ENCODE measurements at places on chromosomes 1 and 21.

DNA sequence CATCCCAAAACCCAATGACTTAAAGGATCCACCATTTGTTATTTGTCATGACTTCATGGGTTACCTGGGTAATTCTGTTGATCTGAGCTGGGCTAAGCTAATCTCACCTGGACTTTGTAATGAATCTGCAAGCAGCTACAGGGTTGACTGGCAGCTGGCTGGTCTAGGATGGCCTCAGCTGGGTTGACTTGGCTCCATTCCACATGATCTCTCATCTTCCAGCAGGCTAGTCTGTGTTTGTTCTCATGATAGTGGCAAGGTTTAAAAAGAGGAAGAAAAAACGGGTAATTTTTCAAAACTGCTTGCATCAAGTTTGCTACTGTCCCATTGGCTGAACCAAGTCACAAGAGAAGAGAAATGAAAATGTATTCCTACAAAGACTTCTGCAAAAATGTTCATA is 24.8 kb upstream of the ZMYM4 start:
- DNase-seq, result no peak

DNA sequence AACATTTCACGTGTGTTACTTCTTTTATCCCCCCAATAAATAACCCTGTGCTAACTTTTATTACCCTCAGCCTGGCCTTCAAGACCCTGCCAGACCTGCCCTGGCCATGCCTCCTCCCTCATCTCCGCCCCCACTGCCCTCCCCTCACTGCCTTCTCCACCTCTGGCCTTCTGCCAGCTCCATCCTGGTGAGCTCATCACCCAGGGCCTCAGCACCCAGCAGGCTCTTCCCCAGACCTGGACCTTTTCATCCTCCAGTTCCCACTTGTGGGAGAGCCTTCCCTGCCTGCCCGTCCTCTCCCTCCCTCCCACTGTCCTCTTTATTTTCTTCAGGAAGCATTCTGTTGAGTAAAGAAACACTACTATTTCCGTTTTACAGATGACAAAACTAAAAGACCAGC is 72.0 kb downstream of the SLC66A1 start:
- DNase-seq, result no peak

DNA sequence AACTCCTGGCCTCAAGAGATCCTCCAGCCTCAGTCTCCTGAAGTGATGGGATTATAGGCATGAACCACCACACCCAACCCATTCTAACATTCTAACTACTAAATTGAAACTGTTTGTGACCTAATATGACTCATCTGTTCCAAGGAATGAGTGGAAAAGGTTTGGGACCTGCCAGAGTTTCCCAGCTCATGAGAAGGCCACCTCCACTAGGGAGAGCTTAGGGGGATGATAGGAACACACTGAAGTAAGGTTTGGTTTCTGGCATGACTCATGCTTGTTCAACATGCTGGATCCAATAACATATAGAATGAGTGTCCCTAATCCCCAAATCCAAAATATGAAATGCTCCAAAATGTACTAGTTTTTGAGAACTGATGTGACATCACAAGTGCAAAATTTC is 18.9 kb upstream of the SCAF4 start:
- no peak for DNase-seq

DNA sequence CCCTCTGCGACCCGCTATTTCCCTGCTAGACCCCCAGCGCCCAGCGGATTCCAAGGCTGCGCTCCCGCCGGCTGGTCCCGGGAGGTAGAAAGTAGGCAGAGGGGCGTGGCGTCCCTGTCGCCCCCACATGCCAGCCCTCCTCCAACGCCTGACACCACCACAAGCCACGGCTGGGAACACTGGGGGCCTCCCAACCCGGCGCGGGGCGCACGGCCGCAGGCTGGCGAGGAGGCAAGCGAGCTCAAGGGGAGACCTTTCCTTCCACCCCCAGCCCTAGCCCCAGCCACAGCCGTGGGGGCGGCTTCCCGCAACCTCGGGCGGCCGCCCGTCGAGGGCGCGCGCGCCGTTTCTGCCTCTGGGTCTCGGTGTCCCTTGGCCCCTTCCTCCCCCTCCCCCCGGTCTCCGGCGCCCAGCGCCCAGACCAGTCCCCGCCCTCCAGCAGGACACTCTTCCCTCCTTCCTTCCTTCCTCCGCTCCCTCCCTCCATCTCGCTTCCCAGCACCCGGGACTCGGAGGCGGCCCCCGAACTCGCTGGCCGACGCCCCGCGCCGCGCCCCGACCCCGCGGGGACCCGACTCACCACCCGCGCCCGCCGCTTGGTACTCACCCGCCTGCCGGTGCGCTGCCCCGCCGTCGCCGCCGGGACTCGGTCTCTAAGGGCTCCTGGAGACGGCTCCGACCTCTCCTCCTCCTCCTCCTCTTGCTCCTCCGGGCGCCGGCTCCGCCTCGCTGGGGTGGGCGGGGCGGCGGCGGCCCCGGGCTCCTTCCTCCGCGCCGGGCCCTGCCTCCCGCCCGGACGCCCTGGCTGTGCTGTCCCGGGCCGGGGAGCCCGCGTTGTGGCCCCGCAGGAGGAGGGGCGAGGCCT is at the start of gene GNG12:
Gene GNG12, minus strand, starts transcription at position 731 of the 865 bp plus-strand sequence. CDS start 125,781 bp downstream, outside the sequence.
- DNase-seq, result no peak

DNA sequence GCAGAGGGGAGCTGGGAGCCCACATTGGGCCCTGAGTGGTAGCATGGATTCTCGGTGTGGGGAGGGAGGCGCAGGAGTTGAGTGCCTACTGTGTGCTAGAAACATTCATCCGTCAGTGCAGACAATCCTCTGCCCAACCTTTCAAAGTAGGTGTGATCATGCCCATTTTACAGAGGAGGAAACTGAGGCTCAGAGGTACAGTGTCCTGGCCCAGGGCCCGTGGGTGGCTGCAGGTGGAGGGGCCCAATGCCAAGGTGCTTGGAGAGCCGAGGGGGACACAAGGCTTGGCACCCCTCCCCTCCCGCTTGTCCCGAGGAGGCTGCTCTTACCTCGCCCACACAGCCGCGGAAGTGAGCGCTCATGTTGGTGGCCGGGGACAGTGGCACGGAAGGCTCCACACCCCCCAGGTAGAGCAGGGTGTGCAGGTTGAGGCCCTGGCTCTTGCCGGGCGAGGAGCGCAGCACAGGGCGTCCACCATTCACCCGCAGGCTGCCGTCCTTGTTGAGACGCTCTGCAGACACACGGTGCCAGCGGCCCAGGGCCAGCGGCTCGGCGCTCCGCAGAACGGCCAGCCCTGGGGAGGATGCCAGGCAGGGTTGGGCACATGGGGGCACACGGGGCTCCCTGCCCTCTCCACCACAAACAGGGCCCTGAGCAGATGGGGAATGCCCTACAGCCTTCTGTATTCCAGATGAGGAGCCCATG is 16.6 kb downstream of the LDLRAD2 start:
- DNase-seq, result no peak

GRCh38 chr1:23431431-23431830 is 6.9 kb upstream of the TCEA3 start:
- no peak for DNase-seq

GRCh38 chr21:45323487-45324311 is 36.0 kb upstream of the POFUT2 start:
- no peak for DNase-seq

DNA sequence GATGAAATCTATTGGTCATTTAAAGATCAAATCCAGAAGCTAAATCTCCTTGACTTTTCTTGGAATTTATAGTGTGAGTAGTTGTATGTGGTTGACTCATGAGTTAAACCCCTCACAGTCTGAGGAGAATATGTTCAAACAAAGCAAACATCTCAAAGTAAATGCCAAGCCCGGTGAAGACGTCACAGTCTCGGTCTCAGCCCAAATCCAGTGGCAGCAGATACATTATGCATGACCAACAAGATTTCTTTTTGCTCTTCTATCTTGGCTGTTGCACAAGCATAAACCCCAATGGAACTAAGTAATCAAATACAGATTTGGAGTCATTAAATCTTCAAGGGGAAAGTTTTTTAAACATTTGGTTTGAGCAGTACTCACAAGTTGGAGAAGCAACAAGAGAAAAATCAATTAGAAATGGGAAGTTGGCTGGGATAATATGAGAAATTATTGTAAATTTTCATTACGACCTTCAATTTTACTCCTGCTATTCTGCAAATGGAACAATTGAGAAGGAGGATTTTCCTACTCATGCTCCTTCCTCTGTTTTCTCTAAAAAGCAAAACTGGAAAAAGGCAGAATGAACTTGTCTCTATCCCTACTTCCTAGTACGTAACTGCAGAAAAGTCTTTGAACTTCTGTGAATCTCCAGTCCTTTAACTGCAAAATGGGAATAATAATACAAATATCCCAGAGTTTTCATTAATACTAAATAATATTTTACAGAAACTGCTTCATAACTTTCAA is 575.8 kb downstream of the NUF2 start:
- no peak for DNase-seq

GRCh38 chr1:155890251-155890650 is 20.9 kb downstream of the RIT1 start:
- no peak for DNase-seq

GRCh38 chr1:23478896-23479665 is 4.9 kb downstream of the ASAP3 start:
- DNase-seq, result no peak

- no peak for DNase-seq
These were observed 204.6 kb upstream of the C21orf91 start for GRCh38 chr21:18023711-18024110.

GRCh38 chr1:200660719-200661118 is 9.0 kb downstream of the DDX59 start:
- DNase-seq, result no peak

DNA sequence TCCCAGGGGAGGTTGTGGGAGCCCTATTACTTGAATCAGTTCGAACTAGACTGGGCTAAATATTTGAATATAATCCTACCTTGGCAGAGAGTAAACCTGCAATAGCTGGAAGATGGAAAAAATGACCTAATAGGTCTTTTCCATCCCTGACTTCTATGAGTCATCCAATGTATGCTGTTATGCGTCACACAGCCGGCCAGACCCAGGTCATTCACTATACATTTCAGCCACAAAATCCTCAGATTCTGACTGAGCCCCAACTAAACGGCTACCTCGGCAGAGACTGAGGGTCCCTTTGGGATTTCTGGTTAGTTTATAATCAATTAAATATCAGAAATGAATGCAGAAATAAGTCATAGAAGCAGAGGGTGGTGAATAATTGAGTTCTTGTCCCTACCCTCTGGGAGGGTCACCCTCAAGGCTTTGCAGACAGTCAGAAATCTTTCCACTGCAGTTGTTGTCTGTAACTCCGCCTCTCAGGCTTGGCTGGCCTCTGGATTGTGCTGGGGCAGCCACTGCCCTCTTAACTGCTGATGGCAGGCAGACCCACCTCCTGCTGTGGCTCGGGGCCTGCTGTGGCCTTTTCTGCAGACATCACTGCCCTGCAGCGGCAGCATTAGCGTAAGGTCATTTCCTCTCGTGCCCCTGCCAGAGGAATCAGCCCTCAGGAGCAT is 240.5 kb downstream of the TGFB2 start:
- no peak for DNase-seq

DNA sequence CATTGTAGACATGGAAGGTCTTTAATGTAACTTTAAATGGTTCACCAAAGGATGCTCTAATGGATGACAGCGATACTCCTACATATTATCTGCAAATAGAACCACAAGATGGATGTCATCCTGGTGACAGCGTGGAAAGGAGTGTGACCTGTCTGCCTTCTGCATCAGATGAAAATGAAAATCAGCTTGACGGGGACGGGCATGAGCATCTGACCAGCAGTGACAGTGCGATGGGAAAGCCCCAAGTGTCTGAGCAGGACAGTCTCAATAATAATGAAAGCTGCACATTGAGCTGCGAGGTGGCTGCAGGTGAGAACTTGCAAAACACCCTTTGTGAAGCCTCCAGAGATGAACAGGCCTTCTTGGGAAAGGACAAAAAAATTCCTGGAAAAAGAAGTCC is 25.2 kb downstream of the CNST start:
- DNase-seq, result no peak

DNA sequence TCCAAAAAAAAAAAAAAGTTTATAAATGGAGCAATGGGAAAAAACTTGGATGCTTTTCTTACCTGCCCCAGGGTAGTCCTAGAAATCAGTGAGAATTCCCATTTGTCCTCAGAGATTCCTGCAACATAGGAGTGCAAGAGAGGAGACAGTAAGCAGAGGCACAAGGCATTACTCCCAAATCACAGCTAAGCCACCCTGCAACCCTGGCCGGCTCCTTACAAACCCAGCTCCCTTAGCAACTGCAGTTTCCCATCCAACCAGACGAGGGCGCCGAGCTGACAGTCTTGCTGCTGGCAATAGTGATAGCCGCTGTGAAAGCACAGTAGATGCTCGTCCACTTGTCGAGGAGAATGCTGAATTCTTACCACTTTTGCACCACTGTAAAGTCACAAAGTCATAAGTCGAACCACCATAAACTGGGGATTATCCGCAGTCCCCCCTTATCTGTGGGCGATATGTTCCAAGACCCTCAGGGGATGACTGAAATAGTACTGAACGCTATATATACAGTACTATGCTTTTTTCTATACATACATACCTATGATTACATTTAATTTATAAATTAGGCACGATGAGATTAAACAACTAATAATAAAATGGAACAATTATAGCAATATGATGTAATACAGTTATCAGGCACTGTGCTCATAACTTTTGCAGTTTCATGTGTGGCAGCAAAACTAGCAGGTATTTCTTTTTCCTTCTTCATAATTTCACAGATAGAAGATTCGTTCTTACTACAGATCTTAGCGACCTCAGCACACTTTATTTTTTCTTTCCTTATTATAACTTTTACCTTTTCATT is 6.0 kb upstream of the PITHD1 start:
- DNase-seq, result peak; percentile 78

DNA sequence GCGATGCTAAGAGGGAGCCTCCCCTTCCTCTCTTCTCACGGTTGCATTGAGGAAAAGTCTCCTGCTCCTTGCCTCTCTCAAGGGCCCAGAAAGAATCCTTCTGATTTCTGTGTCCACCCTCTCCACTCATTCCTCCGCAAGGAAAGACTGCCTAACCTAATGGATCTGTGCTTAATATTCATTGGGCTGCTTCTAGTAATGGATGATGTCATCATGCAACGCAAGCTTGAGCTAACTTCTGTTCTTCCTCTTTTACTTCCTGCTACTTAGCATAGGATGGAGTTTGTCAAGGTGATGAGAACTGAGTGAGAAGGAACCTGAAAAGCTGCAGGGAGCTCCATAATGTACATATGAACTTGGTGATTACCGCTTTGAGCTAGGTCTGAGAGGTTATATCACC is 35.2 kb upstream of the HMGB4 start:
- DNase-seq, result no peak

DNA sequence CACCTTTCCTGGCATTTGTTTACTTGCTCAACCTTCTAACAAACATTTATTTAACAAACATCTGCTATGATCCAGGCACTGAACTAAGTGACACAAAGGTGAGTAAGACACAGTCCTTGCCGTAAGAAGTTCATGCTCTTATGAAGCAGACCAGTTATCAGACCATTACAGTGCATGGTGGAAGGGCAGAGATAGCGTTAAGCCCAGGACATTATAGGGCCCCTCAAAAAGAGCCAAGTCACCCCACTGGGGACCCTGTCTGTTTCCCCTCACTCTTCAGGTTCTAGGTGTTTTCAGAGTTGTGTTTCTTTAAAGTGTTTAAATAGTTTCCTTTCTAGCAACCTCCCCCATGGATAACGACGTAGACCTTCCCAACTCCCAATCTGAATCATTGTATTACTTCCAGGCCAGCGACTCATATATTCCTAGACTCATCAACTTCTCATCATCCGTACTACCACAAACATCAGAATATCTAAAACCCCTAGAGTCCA is 39.3 kb downstream of the TCP10L start:
- no peak for DNase-seq

Measured in stimulated activated CD4-positive, alpha-beta T cell treated with anti-CD3 and anti-CD28 coated beads, Interleukin-15, amount 100 ng/mL, for 1 hour (primary cell).